ENCODE measurements at places on chromosomes 4 and X. TPM values are rescaled to one million over a fixed set of nuclear protein-coding genes. Genes with fewer than 3 reads are reported as not detected.

DNA sequence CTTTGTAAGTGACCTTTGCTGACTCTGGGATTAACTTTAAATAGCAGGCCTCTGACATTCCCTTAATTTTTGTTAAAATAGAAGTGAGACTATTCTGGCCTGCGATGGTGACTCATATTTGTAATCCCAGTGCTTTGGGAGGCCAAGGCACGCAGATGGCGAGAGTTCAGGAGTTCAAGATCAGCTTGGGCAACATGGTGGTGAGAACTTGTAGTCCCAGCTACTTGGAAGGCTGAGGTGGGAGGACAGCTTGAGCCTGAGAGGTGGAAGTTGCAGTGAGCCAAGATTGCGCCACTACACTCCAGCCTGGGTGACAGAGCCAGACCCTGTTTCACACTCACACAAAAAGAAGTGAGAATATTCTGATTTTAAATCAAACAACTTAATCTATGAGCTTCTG is 27.3 kb downstream of the ZNF330 start:
- no peak for DNase-seq

- DNase-seq, result no peak
Measured at GRCh38 chrX:135114392-135114791, 5.9 kb downstream of the ETDB start.

GRCh38 chr4:53547983-53548382 is 43.3 kb downstream of the LNX1 start:
- no peak for DNase-seq

DNA sequence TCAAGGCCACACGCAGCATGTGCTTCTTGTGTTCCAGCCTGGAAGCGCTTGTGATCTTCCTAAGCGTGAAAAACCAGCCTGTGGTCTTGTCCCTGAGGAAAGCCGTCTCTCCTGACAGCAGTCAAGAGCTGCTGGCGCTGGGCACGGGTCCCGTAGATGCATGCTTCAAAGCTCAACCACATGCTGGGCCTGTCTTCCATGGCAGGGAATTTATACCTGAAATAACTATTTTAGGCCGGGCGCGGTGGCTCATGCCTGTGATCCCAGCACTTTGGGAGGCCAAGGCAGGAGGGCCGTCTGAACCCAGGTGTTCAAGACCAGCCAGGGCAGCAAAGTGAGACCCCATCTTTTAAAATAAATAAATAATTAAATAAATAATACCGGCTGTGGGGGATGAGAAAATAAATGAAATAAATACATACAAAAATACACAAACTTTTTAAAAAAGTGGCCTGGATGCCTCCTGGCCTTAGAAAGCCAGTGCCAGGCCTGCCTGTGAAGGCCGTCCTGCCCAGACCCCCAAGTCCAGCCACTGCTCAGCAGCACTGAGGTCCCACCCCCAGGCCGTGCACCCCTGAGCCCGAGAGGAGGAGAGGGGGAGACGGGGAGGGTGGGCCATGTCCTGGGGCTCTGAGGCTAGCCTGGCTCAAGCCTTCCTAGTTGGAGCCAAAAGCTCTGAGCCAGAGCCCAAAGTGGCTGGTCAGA is 10.4 kb downstream of the LRPAP1 start:
- no peak for DNase-seq

- DNase-seq, result no peak
Measured at GRCh38 chr4:120053911-120054310, 12.7 kb downstream of the MAD2L1 start.

DNA sequence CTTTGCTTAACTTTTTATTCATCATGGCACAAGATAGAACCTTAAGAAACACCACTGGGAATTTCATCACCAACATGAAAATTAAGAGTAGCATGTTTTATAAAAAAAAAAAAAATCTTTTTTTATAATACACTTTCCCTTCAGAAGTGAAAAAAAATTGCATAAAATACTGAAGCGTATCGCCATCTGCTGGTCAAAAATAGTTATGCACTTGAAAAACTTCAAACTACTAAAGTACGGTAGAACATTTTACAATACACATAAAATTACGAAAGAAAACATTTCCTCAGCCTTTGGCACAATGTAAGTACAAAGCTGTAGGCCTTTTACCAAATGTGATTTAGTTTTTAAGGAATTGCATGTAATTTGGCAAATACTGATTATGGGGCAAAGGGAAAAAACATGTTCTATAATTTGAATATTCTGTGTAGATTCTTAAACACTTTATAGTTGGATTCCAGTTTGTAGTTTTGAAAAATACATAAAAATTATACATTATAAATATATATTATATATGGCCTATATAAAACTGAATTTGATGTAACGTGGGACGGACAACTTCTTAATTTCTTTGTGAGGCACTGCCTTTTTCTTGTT is 26.5 kb downstream of the HCCS start:
- DNase-seq, result no peak

DNA sequence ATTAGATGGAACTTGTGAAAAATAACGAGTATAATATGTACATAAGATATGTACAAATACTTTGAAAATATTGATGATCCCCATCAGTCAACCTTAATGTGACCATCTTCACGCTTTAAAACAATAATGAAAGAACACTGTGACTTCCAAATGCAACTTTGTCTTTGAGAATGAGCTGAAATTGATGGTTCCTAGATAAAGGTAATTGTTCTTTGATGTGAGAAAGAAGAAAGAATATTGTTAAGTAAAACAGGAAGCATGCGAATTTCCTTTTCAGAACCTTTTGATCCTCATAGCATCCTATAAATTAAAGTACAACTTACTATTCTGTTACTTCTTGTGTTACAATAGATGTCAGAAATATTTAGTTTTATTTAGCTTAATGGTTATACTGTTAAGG is 22.2 kb downstream of the IL2 start:
- DNase-seq, result no peak

- DNase-seq, result no peak
Measured at GRCh38 chr4:185549095-185549639, 13.9 kb upstream of the PDLIM3 start.

TMSB15C gene
- total RNA-seq, result 8.8 TPM

GNRHR gene
- not detected for total RNA-seq
